Sigmoid colon (tissue), 7 donors: ENCODE measurements at places on chromosomes 3 and 15. TPM values are rescaled to one million over a fixed set of nuclear protein-coding genes. Genes with fewer than 3 reads are reported as not detected.

GRCh38 chr15:99440029-99440428 is 125.8 kb upstream of the MEF2A start:
- peak; percentile 46 for DNase-seq
- no peaks in the 10 kb centered on the region for H3K27me3 ChIP-seq
- peaks cover 55% of the 10 kb centered on the region for H3K4me1 ChIP-seq
- H3K36me3 ChIP-seq: no peaks in the 10 kb centered on the region

GRCh38 chr15:25385986-25386385 is 52.8 kb downstream of the UBE3A start:
- no peaks in the 10 kb centered on the region for H3K36me3 ChIP-seq
- H3K4me3 ChIP-seq: no peak overlapping the region
- H3K4me1 ChIP-seq: peaks cover 3% of the 10 kb centered on the region
- DNase-seq: no peak

The KLF15 gene
- 4.2 TPM for polyA plus RNA-seq

The OXSR1 gene
- polyA plus RNA-seq: 13.8 TPM

- DNase-seq: no peak
- no peak overlapping the region for H3K4me3 ChIP-seq
- no peaks in the 10 kb centered on the region for H3K36me3 ChIP-seq
- peak overlapping the region; percentile 87 for H3K27ac ChIP-seq
- no peaks in the 10 kb centered on the region for H3K27me3 ChIP-seq
- no peaks in the 10 kb centered on the region for H3K4me1 ChIP-seq
Measured at GRCh38 chr3:100046986-100047385, 67.3 kb downstream of the FILIP1L start.
